Activated CD4-positive, alpha-beta memory T cell treated with anti-CD3 and anti-CD28 coated beads for 36 hours (primary cell): ENCODE measurements at places on chromosomes 5 and 9.
A peak's percentile ranks its signal among the peaks of the same experiment; 100 is the strongest.

DNA sequence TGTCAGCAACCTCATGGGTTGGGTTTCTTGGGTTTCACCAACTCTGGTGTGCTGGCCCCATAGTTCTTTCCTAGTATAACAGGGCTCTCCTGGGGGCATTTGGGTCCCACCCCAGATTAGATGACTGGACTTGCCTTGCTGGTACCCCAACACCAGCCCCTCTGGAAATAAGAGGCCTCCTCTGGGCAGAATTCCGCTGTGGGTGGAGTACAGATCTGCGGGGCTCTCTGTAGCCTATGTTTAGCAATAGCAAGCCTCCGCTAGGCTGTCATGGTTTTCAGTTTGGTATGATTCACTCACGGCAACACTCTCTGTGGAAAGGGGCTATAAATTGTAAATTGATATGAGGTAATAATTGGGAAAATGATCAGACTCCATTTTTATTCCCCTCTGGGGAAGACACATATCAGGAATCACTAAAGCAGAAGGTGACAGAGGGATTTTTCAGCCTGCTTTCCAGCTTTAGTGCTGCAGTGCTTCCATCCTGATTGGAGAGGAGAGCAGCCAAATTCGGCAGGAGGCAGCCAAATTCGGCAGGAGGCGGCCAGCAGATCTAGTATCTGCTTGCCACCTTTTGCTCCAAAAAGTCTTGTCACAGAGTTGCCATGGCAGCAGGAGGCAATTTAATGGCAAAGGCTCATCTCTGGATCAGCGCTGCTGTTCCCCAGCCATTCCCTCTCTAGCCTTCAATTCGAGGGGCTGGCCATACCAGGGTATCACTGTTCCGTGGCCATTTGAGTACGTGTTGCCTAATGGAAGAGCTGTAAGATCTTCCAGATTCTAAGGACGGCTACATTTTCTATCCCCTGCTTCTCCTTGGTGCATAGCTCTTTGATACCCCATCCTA, 84.6 kb downstream of the SLC44A1 start:
- DNase-seq = no peak

DNA sequence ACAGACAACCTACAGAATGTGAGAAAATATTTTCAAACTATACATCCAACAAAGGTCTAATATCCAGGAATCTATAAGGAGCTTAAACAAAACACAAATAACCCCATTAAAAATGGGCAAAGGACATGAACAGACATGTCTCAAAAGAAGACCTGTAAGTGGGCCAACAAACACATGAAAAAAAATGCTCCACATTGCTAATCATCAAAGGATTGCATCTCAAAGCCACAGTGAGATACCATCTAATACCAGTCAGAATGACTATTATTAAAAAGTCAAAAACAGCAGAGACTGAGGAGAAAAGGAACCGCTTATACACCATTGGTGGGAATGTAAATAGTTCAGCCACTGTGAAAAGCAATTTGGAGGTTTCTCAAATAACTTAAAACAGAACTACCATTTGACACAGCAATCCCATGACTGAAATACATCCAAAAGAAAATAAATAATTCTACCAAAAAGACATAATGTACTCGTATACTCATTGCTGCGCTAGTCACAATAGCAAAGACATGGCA, 39.1 kb upstream of the C5orf63 start:
- no peak for DNase-seq

DNA sequence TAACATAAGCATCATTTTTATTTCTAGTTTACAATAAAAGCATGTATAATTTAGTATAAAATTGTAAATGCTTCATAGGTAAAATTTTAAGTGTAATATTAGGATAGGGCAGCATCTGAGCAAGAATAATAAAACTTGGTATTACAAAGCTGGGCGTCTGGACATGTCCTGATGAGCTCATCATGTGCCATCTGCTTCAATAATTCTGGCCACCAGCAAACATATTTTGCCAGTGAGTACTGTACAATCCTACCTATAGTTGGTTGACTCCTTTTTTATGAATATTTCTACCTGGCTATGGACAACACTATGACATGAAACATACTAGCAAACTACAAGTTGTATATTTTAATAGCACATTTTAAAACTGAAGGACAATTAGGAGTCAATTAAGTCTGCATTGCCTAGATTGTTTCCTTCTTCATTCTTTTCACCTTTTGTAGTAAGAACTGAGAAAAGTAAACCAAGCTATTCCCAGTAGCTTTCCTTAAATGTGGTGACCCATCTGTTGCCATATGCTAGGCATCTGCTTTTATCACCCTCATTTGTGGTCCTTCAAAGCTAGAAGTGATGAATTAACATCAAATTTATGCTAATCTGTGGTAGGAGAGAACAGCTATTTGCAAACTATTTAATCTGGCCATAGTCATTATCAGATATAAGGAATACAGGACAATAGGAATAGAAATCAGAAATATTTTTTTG, 23.4 kb downstream of the LURAP1L start:
- no peak for DNase-seq

- DNase-seq = no peak
Observed at GRCh38 chr5:97009212-97009898, 73.5 kb downstream of the LNPEP start.

DNA sequence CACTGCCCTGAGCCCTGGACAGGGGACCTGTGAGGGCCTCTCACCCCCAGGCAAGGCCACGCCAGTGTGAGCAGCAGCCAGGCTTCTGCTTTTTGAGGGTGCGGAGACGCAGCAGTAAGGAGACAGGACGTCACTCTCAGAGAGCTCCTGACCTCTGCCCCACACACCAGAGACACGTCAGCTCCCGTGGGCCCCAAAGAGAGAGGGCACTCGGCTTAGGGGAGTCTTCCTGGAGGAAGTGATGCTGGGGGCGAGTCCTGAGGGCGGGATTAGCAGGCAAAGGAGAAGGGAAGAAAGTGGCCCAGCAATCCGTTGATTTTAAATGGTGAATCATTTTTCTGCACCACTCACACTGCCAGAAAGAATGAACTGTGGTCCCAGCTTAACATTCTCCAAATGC, 24.0 kb upstream of the SLC9A3 start:
- peak; percentile 7 for DNase-seq
